NCI-H2081 treated with DMSO at 0.1 percent for 48 hours (cell line): ENCODE measurements at places on chromosomes 2 and 18.

- DNase-seq, result no peak
These were observed 1104.0 kb upstream of the PIK3C3 start for GRCh38 chr18:40851014-40851429.

- no peak for DNase-seq
These were observed 21.8 kb downstream of the CFLAR start for GRCh38 chr2:201137505-201138400.

GRCh38 chr2:88099798-88100488 is 27.9 kb downstream of the FABP1 start:
- DNase-seq, result no peak

GRCh38 chr2:163757814-163758213 is 22.0 kb upstream of the FIGN start:
- no peak for DNase-seq

GRCh38 chr18:63532471-63532870 is 9.7 kb upstream of the SERPINB12 start:
- DNase-seq, result no peak

DNA sequence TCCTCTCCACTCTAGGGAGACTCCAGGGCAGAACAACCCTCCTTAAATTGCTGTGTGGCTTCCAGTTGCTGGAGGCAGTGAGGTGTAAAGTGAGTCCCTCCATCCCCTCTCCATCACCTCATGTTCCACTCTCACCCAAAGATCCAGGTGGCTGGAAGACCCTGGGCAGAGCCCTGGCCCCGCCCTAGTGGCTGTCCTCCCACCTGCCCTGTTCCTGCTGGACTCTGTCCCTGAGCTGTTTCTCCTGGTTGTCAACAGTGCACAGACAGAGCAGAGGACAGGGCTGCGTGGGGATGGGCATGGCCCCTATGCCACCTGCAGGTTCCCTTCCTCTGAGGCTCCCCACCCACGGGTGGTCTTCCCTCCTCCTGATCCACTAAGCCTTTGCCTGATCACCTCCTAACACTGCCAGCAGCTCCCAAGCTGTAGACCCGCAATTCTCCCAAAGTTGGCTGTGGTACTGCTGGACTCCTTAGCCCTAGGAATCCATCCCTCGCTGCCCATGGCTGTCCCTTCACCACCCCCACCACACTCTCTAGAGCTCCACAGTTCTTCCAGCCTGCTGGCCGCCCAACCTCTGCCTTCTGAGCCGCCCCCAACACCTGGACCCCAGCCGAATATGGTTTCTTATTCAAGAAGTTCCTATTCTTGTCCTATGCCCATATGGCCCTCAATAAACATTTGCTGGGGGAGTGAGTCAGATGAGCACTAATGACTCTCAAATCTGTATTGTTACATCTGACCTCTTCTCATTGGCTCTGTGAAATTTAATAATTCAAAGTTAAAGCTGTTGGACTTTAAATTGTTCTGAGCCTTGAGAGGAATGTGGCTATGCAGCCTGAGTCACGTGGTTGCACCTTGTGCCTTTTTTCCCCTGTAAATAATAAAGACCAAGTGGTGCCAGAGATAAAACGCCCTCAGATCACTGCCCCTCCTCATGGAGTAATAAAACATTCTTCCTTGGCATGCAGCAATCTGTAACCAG is 260.0 kb upstream of the HS6ST1 start:
- DNase-seq, result no peak

GRCh38 chr2:233487748-233488345 is 78.7 kb downstream of the USP40 start:
- DNase-seq, result no peak

GRCh38 chr2:189548666-189549448 is 31.7 kb downstream of the SLC40A1 start:
- no peak for DNase-seq

DNA sequence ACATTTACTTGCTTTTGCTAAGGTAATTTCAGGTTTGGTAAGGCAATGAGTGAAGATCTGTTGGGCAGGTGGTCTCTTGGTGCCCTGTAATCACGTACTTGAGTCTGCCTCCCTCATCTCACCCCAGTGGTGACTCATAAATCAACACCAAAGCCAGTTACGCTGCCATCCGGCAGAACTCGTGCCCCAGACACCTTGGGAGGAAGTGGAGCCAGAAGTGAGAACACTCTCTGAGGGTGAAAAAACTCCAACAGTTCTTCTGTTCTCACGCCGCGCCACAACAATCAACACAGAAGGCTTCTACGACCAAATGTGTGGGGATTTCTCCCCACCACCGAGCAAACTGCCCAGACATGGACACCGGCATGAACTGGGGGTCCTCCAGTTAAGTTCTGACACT is 206.2 kb downstream of the ARL4C start:
- no peak for DNase-seq

DNA sequence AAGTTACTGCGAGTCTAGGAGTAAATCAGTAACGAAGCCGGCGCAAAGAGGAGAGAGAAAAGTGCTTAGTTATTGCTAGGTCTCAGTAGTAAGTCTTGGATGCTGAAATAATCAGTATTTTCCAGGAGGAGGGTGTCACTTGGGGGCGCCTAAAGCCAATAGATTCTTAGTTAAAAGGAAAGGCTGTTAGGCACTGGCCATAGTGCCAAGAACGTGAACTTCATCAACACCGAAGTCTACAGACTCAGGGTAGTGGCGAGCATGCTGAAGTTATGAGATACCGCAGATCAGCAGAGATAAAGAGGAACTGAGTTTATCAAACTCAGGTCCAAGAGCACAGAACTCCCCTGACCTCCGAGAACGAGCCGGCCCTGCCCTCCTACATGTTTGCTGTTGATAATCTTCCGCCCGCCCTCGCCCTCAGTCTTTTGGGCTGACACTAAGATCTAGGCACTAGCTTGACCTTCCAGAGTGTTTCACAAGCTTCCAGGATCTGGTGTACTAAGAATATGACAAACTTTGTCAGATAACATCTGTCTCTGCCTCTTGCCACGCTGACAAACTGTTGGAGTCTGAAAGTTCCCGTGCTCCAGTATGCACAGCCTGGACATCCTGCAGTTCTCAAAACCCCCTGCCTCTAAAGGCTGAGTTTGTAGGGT is 49.2 kb downstream of the CYB5A start:
- no peak for DNase-seq
